ENCODE measurements at places on chromosomes 5 and 9. TPM values are rescaled to one million over a fixed set of nuclear protein-coding genes. Genes with fewer than 3 reads are reported as not detected.

Gene TOR4A
- 31.1 TPM for total RNA-seq

Gene AK1
- total RNA-seq: 37.7 TPM

Gene GALNT12
- 5.2 TPM for total RNA-seq

Gene C9orf153
- 0.14 TPM for total RNA-seq

Gene S1PR3
- 63.9 TPM for total RNA-seq

Gene COL27A1
- 7.0 TPM for total RNA-seq

Gene FGF10
- total RNA-seq: not detected

Gene SCAI
- 1.6 TPM for total RNA-seq

Gene TAS2R1
- total RNA-seq: not detected

Gene QRFP
- total RNA-seq: not detected

Gene ZNF454
- not detected for total RNA-seq

Gene GAS1
- total RNA-seq: 0.22 TPM

Gene ENTPD8
- total RNA-seq: 0.19 TPM

Gene SHISAL2B
- not detected for total RNA-seq

Gene CSF1R
- total RNA-seq: 0.33 TPM

Gene OR1L8
- not detected for total RNA-seq

Gene NUTM2F
- not detected for total RNA-seq

Gene ASTN2
- total RNA-seq: 6.5 TPM

Gene SLC34A3
- total RNA-seq: not detected

Gene AKNA
- total RNA-seq: 4.2 TPM

Gene KCNMB1
- total RNA-seq: not detected

Gene TGFBI
- 1,751 TPM for total RNA-seq

Gene PAEP
- not detected for total RNA-seq

Gene CCDC192
- not detected for total RNA-seq

Gene GABRB2
- not detected for total RNA-seq

Gene KIF4B
- total RNA-seq: not detected

Gene WNT8A
- total RNA-seq: not detected

Gene GGTA1
- total RNA-seq: not detected

Gene PAX5
- total RNA-seq: not detected

Gene PGM5
- not detected for total RNA-seq

Gene FEM1C
- 7.6 TPM for total RNA-seq

Gene FCHSD1
- 9.6 TPM for total RNA-seq

Gene CATSPER3
- total RNA-seq: 0.40 TPM

Gene ABCA1
- total RNA-seq: 5.0 TPM

Gene FAM151B
- total RNA-seq: 1.2 TPM

Gene GRXCR2
- not detected for total RNA-seq

Gene SUSD3
- 1.2 TPM for total RNA-seq

Gene CDC20B
- 0.08 TPM for total RNA-seq

Gene FABP6
- total RNA-seq: 1.1 TPM

Gene PCDHGA4
- total RNA-seq: 0.14 TPM

Gene EPB41L4A
- total RNA-seq: 1.7 TPM

Gene ENTREP1
- total RNA-seq: 0.62 TPM

Gene CD274
- total RNA-seq: 1.7 TPM

Gene FYB1
- 9.7 TPM for total RNA-seq

All from A549 treated with ZK216348 at 1 μM for 4 hours (cell line).